ENCODE measurements at places on chromosomes 2 and 18.
A peak's percentile ranks its signal among the peaks of the same experiment; 100 is the strongest.

DNA sequence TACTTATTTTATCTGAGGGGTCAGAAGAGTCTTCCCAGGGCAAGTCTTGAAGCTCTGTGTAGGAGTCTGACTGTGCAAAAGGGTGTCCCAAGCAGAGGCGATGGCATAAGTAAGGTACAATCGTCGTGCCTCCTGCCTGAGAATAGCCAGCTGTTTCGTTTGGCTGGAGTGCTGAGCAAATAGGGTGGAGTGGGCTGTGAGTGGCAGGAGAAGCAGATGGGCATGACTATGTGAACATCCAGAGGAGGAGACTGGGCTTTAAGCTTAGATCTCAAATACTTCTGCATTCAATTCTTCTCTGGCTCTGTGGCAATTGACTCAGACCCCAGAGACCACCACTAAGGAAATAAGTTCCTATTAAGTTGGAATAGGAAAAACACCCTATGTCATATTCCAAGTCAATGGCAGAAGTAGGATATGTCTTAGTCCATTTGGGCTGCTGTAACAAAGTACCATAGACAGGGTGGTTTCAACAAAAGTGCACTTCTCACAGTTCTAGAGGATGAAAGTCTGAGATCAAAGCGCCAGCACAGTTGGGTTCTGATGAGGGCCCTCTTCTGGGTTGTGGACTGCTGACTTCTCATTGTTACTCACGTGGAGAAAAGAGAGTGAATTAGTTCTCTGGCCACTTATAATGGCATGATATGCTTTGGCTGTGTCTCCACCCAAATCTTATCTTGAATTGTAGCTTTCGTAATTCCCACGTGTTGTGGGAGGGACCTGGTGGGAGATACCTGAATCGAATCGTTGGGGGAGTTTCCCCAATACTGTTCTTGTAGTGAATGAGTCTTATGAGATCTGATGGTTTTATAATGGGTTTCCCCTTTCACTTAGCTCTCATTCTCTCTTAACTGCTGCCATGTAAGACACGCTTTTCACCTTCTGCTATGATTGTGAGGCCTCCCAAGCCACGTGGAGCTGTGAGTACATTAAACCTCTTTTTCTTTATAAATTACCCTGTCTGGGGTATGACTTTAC lies 120.2 kb downstream of the LPIN1 start:
- no peak for DNase-seq

DNA sequence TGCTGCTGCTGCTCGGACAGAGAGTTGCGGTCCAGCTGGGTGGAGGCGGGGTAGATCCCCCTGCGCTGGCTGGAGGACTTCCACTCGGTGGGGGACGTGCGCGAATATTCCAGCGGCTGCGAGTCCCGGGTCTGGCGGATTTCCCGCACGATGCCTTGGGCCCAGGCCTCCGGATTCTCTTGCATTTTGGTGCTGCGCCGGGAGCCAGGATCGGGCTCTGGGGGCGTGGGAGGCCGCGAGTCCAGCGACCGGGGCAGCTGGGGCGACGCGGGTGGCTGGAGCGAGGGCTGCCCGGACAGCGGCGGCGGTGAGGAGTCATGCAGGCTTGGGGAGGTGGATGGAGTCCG lies 4.8 kb downstream of the NT5C1B start:
- no peak for DNase-seq

- DNase-seq = no peak
Observed at GRCh38 chr2:33958591-33958990, 359.5 kb upstream of the FAM98A start.

- no peak for DNase-seq
Observed at GRCh38 chr2:69436596-69436937, 668 bp downstream of the NFU1 start.

DNA sequence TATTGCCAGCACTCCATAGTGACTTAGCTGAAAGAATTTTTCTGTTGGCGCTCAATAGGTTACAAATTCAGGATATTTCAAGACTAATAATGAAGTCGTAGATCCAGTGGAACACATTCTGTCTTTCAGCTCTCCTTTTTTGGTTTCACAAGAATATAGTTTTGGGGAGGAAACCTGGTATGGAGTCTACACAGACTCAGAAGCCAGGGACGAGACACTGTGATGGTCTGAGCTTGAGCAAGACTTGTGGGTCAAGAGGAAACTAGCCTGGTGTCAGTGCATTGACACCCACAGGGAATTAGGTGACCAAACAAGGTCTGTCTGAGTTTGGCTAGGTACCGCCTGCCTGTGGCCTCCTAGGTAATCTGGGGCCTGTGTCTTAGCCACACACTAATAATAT lies 26.9 kb downstream of the ARL4C start:
- DNase-seq = peak; percentile 37

GRCh38 chr2:33321236-33321771 lies 155.1 kb upstream of the RASGRP3 start:
- DNase-seq = no peak

GRCh38 chr18:36308711-36309435 lies 11.4 kb downstream of the FHOD3 start:
- no peak for DNase-seq

- no peak for DNase-seq
Observed at GRCh38 chr18:34929336-34929780, 111.9 kb upstream of the MAPRE2 start.

GRCh38 chr2:170282851-170283250 lies 104.9 kb downstream of the MYO3B start:
- no peak for DNase-seq

- DNase-seq = no peak
Observed at GRCh38 chr2:174729797-174730697, 34.2 kb downstream of the CHRNA1 start.

- DNase-seq = no peak
Observed at GRCh38 chr2:64667535-64667934, 13.8 kb upstream of the SERTAD2 start.

DNA sequence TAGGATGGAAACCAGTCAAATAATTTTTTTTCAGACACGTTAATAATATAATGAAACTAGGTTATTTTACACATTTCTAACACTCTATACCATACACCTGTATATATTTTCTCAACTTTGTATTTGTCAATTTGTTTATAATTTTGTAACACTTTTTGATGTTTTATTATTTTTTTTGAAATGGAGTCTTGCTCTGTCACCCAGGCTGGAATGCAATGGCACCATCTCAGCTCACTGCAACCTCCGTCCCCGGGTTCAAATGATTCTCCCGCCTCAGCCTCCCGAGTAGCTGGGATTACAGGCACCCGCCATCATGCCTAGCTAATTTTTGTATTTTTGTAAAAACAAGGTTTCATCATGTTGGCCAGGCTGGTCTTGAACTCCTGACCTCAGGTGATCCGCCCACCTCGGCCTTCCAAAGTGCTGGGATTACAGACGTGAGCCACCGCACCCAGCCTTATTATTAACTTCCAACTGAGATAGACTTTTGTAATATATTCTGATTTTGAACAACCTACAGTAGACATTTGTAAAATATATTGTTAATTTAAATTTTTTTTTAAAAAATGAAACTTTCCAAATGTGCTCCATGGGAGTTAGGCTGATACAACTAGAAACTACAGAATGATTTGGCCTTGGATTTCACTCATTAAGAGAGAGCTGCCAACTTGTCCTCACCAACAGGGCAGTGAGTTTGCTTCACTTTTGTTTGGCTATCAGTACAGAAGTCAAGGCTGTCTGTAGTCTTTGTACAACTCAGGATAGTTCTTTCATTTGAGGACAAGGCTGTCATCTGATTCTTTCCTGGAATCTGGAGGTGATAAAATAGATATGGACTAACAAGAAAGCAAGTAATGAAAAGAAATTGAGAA lies 33.9 kb upstream of the COBLL1 start:
- DNase-seq = no peak

- no peak for DNase-seq
Observed at GRCh38 chr2:105749583-105750400, 5.1 kb downstream of the NCK2 start.

DNA sequence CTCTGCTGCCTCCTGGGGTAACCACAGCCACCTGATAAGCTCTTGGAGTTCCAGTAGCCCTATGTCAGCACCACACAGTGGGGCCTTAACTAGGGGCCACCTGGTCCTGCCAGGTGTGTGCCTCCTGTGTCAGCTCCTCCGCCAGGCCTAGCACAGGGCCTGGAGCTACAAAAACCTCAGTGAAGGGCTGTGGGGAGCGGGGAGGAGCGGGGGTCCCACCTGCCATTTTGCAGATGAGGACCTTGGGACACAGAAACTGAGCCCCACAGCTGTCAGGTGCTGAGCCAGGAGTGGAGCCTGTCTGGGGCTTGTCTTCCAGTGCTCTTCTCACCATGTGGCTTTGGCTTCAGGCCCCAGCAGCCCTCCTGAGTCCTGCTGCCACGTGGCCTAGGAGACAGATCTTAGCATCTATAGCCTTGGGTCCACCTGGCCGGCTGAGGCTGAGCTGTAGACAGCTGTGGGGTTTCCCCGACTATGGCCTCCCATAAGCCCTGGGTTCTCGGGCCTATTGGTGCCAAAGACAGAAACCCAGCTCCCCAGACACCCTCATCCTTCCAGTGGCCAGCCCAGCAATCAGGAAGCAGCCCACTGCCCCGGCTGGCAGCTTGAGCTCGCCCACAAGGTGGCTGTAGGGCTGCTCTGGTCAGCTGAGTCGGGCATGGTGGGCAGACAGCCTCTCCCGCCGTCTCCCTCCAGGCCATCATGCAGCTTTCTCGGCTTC lies 104.5 kb upstream of the MCFD2 start:
- no peak for DNase-seq

DNA sequence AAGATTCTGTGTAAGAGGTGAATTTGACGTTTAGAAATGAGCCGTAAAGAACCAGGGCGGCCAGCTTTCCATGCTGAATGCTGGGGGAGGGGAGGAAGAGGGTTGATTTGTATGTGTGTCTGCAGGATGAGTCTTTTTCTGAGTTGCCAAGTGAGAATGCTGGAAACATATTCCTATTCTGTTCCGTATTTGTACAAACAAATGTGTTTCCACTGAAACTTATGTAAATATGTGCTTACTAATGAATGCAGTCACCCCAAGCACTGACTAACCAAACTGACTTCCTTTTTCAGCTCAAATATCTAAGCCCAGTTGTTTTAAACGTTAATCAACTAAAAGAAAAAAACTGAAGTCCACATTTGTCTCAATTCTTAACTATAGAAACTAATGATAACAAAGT lies 74.9 kb upstream of the APCDD1 start:
- peak; percentile 47 for DNase-seq

GRCh38 chr2:192126426-192126825 lies 68.3 kb downstream of the TMEFF2 start:
- no peak for DNase-seq

DNA sequence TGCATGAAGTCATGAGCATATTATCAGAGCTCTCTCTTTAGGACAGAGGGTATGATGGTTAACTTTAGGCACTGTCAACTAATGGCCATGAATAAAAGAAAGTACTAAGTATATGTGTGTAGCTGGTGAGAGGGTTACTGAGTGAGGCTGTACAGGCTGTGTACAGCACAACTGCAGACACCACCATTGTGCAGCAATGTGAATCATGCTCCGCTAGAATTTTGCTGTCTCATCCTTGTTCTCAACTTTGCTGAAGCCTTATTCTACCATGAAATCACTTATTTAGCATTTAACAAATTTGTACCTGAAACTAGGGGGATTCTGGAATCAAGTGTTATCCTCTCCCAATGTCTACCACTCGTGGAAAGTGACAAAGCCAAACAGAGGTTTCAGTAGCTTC lies 414.9 kb downstream of the PLCL1 start:
- DNase-seq = no peak
